ENCODE measurements at places on chromosomes 1 and 21.

DNA sequence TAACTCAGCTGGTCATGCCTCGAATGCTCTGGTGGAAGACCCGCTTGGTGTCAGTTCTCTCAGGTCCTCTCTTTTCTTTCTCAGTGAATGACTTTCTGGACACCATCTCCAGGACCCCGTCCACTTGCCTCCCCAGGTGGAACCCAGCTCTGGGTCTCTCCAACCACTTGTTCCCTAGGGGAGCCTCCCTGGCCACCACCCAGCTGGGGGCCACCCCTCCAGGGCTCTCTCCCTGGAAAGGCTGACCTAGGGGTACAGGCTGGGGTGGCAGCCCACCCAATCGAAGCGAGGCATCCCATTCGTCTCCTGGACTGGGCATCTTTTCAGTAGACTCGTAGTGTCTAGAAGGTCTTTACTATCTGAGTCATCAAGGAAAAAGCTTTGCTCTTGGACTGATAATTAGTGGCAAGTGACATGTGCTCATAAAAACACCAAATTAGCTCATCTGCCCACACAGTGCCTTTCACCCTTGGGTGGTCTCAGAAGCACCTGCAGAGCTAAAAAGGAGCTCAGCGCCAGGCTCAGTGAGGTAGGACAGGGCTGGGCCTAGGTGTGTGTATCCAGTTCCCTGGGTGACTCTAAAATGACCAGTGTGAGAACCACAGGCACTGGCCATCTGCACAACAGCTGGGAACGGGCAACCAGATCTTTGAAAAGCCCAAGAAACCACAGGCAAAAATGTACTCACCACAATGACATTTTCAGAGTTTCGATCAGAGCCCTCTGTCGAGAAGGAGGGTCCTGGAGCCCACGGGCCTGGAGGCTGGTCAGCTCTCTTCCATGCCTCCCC, 2.4 kb upstream of the PDXK start:
- no peak for DNase-seq

DNA sequence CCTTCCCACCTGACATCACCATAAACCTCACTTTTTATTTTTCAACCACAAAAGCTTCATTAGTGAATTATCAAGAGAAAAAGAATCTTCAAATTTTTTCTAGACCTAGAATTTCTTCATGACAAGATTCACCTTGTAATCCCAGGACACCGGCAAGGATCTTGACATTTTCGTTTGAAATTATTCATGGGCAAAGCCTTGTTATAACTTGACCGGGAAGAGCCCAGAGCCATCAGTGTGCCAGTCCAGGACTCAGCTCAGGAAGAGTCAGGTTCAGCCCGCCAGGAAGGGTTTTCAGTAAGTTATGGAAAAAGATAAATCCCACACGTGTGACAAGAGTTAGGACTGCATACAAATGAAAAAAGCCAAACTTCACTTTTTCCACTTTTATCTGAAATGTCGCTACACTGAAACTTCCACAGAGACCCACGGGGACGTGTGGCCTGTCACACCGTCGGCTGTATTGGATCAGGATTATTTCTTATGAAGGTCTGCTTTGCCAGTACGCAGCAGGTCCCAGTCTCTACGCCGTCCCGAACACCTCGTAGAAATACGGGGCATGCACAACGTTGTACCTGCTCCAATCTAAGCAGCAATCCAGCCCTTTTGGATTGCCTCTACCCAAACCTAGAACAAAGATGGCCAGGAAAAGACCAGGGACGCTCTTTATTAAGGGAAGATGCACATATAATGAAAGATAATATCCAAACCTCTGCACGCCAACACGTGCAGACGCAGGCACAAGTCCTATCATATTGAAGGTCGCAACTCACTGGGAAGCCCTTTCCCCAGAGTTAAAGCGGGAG, 916 bp downstream of the F3 start:
- no peak for DNase-seq

GRCh38 chr1:39632682-39633417, 6.6 kb downstream of the HEYL start:
- no peak for DNase-seq

- DNase-seq = no peak
Measured at GRCh38 chr1:169099561-169099960, 6.9 kb upstream of the ATP1B1 start.

GRCh38 chr1:110498270-110498669, 20.7 kb downstream of the KCNA10 start:
- no peak for DNase-seq

DNA sequence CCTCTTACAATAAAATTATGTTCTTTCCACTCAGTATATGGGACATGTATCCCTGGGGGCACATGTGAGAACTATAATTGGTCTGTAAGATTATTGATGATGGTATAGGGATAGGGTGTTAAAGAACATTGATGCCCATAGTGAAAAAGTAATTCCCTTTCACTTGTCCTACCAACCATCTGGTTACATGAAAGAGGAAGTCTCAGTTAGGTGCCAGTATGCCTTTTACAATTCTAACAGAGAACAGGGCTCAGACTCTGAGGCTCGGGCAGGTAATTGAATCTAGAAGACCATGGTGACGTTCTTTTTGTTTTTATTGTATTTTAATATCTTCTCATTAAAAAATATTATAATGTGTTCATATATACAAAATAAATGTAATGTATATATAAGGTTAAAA, 113.6 kb downstream of the FGGY start:
- no peak for DNase-seq

DNA sequence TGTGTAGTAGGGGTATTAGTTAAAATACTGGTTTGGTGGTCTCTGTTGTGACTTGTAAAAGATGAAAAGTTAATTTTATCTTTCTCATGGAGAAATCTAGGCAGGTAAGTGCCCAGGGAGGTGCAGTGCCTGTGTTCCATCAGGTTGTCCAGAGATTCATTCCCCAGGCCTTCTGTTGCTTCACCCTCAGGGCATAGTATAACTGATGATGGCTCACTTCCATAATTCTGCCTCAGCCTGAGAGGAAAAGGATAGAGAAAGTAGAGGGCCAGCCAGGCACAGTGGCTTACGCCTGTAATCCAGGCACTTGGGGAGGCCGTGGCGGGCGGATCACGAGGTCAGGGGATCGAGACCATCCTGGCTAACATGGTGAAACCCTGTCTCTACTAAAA, 153.9 kb downstream of the FMN2 start:
- DNase-seq = no peak

- DNase-seq = no peak
Measured at GRCh38 chr1:62250126-62250726, 55.6 kb downstream of the L1TD1 start.

DNA sequence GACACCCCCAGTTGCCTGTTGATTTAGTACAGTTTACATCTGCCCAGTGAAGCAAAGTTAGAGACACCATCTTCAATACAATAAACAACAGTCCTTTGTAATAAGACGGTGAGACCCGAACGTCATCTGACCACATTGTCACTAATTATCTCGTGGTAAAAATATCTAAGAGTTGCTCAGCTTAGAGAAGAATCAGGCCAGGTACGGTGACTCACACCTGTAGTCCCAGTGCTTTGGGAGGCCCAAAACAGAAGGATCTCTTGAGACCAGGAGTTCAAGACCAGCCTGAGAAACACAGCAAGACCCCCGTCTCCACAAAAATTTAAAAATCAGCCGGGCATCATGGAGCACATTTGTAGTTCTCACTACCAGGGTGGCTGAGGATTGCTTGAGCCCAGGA, 53.5 kb downstream of the CD34 start:
- DNase-seq = no peak

GRCh38 chr1:91774520-91775203, 111.3 kb downstream of the TGFBR3 start:
- DNase-seq = no peak

DNA sequence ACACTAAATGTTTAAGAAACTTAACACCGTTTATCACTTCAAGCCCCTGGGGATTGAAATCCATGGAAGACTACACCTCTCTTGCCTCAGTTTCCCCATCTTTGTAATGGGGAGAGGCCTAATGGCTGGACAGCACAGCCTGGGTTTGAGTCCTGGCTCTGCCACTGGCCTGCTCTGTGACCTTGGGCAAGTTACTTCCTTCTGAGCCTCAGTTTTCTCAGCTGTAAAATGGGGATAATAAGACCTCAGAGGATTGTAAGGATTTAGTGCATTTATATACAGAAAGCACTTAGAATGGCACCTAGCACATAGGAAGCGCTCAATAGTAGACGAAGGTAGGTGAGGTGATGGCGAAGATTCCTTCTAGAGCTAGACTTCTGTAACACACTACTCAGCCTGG, 5.5 kb downstream of the AGTRAP start:
- no peak for DNase-seq

DNA sequence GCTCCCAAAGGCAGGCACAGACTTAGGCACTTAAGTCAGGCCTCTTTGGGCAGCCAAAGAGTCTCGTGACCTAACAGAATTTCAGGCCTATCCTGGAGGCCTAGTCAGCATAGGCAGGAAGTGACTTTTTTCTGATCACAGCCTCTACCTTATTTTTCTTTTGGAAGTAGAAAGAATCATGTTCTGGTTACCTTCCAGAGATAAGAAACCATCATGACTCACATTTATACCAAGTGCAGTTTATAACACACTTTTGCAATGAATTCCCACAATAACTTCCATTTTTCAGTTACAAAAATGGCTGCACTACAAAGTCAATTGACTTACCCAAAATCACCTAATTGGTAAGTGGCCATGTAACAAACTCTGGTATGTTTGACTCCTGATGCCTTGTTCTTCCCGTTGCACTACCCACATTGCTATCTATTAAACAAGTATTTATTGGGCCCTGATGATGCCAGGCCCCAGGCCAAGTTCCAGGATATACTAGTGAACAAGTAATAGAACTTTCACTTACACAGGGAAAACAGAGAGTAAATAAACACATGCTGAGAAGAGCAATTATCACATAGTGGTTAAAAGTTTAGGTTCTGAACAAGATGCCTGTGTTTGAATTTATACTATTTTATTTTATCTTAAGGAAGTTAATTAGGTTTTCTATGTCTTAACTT, 74.3 kb downstream of the SH3GLB1 start:
- DNase-seq = no peak

GRCh38 chr1:203036537-203036936, 10.2 kb downstream of the PPFIA4 start:
- DNase-seq = no peak

GRCh38 chr1:70994753-70995268, 52.8 kb downstream of the PTGER3 start:
- no peak for DNase-seq

DNA sequence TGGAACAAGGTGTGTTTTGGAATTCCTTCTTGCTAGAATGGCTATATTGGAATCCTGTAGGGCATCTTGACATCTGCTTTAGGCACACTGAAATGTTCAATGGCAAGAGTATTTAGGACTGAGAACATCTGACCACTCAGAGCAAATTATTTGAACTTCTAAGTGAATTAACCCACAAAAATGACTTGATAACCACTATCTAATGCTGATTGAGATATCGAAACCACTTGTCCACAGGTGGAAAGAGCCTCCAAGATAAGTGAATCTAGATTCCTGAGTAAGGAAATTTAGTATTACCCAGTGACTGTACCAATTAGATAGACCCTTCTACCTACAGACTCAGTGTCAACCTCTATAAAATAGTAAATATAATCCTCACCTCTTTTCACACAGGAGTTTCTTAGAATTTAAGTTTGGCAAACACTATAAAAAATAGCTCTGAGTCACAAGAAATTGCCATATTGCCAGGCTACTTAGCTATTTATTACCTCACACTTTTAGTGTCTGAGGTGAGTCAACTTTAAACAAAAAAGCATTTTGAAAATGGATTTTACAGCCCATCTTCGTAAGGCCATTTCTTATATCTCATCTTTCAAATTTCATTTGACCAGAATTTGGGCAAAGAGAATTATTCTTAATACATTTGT, 421.8 kb downstream of the PTBP2 start:
- no peak for DNase-seq

DNA sequence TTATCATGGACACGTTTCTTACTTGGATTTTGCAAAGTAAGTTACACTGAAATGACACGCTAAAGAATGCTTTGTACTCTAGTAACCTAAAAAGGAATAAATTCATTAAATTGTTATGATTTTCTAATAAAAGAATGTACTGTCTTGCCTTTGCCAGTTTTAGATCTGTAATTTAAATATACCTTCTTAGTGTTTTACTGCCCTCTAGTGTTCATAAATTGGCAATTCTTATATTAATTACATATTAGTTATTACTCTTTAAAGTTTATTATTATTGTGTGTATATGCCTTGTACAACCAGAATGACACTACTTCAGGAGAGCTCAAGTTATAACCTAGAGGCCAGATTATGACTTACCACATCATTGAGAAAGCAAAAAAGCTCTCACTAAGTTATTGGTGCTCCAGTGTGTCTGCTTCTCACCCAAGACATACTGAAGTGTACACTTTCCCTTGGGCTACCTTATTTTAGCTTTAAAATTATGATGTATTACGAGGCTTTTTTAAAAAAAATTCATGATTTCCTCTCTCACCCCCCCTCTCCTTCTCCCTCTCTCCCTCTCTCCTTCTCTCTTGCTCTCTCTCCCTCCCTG, 169.9 kb downstream of the HS2ST1 start:
- DNase-seq = no peak

GRCh38 chr1:106978477-106979322, 77.8 kb upstream of the PRMT6 start:
- no peak for DNase-seq

GRCh38 chr1:32240140-32240951, 6.7 kb upstream of the FAM167B start:
- DNase-seq = no peak

DNA sequence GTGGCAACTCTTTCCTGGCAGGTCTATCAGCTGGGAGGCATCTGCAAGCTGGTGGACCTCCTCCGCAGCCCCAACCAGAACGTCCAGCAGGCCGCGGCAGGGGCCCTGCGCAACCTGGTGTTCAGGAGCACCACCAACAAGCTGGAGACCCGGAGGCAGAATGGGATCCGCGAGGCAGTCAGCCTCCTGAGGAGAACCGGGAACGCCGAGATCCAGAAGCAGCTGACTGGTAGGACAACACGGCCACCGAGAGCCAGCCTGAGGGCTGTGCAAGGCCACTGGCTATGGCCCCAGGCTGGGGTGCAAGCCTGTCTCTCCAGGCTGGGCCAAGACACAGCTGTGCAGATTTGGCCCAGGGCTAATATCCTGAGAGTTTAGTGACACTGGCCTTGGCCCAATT, 34.2 kb downstream of the PKP1 start:
- no peak for DNase-seq

DNA sequence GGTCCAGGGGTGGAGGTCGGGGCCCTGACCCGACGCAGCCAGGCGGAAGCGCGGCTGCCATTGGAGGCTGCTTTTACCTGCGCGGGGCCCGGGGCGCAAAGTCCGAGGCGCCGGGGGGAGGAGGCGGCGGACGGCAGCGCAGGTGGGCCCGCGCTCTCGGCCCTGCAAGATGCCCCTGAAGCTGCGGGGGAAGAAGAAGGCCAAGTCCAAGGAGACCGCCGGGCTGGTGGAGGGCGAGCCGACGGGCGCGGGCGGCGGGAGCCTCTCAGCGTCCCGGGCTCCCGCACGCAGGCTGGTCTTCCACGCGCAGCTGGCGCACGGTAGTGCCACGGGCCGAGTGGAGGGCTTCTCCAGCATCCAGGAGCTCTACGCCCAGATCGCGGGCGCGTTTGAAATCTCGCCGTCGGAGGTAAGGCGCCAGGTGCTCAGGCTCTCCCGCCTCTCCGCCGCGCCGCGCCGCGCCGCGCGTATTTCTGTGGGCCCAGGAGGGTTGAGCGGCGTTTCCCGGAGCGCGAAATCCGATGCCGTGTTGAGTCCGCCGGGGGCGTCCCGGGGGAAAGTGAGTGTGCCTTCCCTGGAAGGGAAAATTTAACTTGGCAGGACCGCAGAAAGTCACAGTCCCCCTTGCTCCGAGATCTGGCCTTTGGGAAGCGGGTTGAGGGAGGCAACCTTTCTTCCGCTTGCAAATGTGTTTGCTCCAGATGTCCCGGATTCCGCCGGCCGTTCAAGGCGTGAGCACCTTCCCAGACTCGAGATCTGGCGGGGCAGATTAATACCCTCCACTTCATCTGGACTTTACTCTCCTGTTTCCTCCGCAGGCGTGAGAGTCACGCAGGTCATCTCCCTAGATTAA, at the start of gene GIPC2:
GIPC2 (plus strand) TSS at position 41 of the 853 bp plus-strand sequence; CDS start at position 170, 129 bp downstream.
- no peak for DNase-seq
